ENCODE measurements at places on chromosomes 16 and 17.

- DNase-seq = no peak
Observed at GRCh38 chr16:67192781-67193361, 916 bp downstream of the E2F4 start.

GRCh38 chr17:17792551-17793377 lies 44.0 kb downstream of the SREBF1 start:
- peak; percentile 65 for DNase-seq

GRCh38 chr17:51711581-51711980 lies 446.9 kb downstream of the CA10 start:
- no peak for DNase-seq

DNA sequence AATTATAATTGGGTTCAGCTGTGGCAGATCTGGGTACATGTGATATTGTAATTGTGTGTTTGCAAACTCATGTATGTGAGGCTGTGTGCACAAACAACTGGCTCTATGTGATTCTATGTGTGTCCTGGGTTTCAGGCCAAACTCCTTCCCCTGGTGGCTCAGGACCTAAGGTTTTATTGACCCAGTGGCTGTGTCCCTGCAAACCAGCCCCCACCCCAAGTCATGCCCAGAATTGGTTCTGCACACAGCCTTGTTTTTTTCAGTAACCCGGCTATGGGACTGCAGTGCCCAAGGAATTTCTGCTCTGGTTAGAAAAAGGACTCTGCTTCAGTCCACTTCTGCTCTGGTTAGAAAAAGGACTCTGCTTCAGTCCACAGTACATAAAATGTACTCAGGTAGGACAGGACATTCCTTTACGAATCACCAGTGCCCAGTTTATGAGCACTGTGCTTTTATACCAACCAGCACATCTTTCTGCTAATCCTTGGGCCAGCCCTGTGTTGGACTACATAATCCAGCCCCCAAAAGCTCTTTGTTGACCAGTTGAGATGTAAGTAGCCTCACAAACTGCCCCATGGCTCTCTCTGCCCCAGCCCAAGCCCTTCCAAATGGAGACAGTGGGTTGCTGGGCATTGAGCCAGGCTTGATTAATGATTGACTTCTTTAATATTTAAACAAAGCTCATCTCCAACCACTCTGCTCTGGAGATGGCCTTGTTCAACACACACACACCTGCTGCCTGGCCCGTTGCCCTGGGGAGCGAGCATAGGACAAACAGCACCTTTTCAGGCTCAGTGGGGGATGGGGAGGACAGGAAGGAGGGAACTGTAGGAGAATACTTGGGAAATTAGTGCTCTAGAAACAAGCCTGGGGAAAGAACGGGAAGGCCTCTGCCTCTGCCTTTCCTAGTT lies 2.9 kb upstream of the KCNH6 start:
- no peak for DNase-seq

DNA sequence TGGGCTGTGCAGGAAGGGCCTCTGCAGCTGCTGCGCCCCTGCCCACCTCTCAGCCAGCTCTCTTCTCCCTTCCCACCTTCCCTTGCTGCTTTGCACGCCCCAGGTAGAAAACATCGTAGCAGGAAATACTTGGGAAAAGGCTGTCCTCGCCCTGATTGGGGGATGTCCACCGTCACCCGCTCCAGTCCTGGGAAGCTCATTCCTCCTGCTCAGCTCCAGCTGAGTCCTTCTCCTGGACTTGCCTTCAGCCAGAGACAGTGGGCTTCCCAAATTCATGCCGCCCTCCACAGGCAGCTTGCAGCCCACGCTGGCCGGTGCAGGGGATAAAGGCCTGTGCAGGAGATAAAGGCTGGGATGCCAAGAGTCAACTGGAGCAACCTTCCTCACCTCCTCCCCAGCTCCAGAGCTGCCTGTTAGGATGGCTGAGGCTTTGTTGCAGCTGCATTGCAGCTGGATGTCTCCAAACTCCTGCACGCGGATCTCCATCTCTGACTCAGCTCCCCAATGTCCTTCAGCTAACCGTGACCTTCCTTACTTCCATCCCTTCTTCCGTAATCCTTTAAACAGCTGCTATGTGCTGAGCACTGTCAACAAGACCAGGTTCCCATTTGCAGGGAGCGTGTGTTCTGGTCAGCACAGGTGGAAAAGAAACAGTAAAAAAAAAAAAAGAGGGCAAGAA lies 402.0 kb upstream of the TNRC6C start:
- peak; percentile 50 for DNase-seq

GRCh38 chr17:36778448-36778847 lies 158.8 kb upstream of the LHX1 start:
- no peak for DNase-seq

DNA sequence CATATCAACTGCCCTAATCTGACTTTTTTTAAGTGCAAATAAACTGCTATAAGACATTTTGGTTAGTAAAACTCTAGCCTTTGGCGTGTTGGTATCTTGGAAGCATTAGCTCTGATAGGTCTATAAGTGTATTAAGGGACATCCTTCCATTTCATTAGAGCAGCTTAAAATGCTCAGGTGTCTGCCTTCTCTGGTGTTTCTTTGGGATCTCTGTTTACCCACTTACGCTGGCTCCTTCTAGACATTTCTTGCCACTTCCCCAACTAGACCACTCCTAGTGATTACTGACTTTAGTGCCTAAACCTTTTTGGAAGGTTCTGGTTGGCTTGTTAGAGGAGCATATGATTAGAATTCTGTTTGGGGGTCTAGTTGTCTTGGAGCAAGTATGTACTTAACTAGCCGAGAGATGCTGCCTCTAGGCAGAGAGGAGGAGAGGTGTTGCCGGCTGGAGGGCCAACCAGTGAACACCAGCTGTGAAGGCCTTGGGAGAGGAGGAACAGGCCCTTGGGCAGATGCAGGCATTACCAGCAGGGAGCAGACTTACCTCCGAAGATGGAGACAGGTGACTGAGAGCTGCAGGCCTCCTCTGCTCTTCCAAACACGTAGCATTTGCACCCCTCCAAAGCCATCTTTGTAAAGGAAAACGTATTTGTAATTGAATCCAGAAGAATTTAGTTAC lies 15.2 kb upstream of the CLEC18C start:
- DNase-seq = no peak

- DNase-seq = no peak
Observed at GRCh38 chr17:72297326-72298115, 176.7 kb downstream of the SOX9 start.

Data from NCI-H2227 treated with DMSO at 0.1 percent for 48 hours (cell line).